ENCODE measurements at places on chromosomes 7 and 10.

GRCh38 chr10:90937645-90938258, 16.9 kb upstream of the ANKRD1 start:
- DNase-seq, result no peak

GRCh38 chr7:28627263-28627653, 214.9 kb downstream of the CREB5 start:
- DNase-seq, result no peak

- DNase-seq, result no peak
These were observed 139.3 kb upstream of the TCF7L2 start for GRCh38 chr10:112810711-112811151.

DNA sequence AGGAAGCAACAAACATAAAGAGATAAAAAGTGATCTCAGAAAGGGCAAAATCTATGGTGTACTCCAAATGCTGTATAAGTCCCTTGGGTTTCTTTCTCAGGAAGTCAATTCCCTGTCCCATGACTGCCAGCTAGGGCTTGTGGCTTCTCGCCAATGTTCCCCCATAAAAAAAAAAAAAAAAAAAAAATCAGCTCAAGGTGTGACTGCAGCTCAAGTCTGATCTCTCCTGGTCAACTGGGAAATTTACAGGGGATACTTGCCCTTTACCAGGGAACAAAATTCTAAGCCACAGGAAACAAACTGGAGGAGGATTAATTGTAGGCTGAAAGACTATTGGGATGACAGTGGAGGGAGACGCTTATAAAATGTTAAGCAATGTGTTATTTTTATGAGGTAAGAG, 76.0 kb downstream of the PCGF5 start:
- no peak for DNase-seq

- DNase-seq, result no peak
These were observed 27.4 kb upstream of the GRID1 start for GRCh38 chr10:86393862-86394455.

- DNase-seq, result no peak
These were observed 11.1 kb downstream of the PKD1L1 start for GRCh38 chr7:47937065-47937687.

DNA sequence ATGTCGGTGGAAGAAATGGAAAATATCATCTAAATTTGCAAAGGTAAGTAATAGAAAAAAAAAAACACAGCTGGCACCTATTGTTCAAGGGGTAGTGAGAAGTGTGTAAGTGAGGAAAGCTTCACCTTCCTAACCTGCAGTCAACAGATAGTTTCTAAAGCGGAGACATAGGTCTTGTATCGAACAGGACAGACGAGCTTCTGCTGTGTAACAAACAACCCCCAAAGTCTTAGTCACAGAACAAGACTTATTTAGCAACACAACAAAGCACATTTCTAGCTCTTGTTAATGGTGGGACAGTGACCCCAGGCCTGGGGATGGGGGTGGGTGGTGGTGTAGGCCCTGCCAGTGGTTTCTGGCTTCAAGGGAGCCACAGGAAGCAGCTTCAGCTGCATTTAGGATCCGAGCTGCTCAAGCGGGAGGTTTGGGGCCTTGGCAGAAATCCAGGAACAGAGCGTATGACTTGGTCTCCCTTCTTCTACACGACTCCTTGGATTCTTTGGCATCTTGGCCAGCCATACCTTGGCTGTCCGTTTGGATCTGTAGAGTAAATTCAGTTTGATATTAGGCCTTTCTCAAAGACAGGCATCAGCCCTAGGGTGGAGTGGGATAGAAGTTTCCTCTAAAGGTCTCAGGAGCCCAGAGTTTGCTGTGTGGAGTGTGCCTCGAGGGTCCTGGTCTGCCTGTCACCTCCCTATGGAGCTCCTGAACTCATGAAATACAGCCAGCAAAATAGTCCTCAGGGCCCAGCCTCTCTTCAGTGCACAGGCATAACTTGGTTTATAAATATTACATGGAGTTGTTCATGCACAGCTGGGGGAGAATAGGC, 56.9 kb upstream of the SHH start:
- no peak for DNase-seq

DNA sequence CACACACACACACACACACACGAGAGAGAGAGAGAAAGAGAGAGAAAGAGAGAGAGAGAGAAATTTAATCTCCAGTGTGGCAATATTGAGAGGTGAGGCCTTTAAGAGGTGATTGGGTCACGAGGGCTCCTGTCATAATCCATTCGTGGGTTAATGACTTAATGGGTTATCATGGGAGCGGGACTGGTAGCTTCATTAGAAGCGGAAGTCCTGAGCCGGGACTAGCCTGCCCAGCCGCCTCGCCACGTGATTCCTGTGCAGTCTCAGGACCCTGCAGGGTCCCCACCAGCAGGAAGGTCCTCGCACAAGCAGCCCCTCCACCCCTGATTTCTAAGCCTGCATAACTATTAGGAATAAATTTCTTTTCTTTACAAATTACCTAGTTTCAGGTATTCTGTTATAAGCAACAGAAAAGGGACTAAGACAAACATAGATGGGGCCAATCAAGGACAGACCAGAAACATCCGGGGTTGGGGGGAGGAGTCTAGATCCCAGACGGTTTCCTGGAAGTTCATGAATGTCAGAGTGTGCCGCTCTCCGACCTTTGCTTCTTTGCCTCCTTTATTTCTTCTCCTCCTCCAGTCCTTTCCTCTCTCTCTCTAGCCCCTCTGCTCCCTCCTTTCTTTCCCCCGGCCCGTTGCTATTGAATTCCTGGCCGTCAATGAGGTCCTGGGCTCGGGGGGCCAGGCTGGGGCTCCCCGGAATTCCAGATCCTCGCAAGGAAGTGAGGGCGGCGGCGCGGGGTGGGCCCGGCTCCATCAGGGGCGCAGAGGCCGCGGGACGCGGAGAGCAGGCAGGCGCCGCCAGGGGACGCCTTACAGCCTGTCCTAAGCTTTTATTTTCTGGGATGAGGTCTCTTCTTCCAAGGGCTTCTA, 146.8 kb downstream of the CYP26A1 start:
- DNase-seq, result no peak

DNA sequence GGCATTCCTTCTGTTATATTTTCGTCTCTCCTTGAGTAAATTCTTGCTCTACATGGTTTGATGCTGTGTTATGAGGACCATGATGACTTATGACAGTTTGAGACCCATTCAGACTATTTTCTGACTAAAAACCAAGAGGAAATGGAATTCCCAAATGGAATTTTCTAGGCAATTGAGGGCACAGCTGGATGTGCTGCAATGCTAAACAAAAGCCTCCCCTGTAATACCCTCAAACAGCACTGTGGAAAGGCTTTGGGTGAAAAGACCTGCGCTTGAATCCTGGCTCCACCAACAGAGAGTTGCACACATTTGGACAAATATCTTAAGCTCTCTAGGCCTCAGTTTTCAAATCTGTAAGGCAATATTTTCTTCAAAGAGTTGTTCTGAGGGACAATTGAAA, 129.1 kb downstream of the PRKG1 start:
- DNase-seq, result no peak

- DNase-seq, result peak; percentile 7
These were observed 26.8 kb downstream of the GOT1 start for GRCh38 chr10:99403674-99404073.

GRCh38 chr7:10845225-10845624, 128.4 kb upstream of the PHF14 start:
- DNase-seq, result no peak

- DNase-seq, result peak; percentile 21
These were observed 19.6 kb upstream of the GPR37 start for GRCh38 chr7:124784879-124785818.

DNA sequence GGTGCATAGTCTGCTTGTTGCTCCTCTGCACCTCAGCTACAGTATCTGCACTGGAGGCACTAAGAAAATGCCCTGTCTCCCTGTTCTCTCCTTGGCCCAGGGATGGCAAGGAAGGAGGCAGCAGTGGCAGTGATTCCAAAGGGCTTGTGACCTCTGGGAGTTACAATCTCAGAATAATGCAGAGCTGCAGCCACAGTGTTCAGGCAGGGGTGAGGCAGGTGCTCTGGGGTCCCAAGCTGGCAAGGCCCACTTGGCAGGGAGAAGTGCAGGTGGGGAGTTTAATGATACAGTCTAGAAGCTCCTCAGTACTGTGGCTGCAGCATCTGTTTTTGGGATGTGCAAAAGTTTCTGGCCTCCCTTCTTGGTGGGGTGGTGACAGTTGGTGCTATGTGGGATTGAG, 456.4 kb downstream of the CCSER2 start:
- DNase-seq, result no peak

DNA sequence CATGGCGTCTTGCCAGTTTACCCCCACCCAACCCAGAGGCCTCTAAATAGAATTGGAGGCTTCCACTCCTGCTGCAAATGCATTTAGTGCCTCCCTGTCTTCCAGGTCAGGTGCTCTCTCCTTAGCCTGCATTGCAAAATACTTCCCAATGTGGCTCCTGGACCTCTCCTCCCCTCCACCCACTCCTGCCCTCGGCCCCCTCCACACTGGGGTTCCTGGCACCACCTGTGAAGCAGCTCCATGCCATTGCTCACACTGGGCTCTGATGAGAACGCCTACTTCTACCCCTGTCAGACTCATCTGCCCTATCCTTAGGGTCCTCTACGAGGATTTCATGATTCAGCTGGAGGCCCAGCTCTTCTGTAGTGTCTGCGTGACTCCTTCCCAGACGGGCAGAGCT, 37.4 kb downstream of the C10orf120 start:
- DNase-seq, result no peak

- no peak for DNase-seq
These were observed 19.1 kb downstream of the DENND2A start for GRCh38 chr7:140621401-140622021.

DNA sequence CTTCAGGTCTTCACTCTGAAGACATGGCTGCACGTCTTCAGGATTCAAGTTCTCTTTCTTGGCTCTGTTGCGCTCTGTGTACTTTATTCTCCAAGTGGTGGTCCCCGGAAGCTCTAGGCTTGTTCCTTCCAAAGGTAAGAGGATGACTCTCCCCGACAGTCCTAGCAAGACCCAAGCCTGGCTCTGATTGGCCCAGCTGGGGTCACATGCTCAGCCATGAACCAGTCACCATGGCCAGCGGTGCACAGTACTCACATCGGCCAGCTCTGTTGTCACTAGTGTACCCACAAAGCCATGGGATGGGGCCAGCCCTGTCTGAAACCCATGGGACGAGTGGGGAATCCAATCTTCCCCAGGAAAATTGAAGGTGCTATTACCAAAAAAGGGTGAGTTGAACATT, 5.2 kb upstream of the C7orf33 start:
- DNase-seq, result no peak

- peak; percentile 35 for DNase-seq
These were observed 233.6 kb downstream of the SNX13 start for GRCh38 chr7:17706734-17707133.

- DNase-seq, result peak; percentile 86
These were observed 29.8 kb downstream of the MTURN start for GRCh38 chr7:30164567-30164966.

GRCh38 chr7:123871998-123872867, 27.3 kb downstream of the HYAL4 start:
- DNase-seq, result peak; percentile 59

- no peak for DNase-seq
These were observed 765.9 kb downstream of the LRMDA start for GRCh38 chr10:76197293-76197692.

DNA sequence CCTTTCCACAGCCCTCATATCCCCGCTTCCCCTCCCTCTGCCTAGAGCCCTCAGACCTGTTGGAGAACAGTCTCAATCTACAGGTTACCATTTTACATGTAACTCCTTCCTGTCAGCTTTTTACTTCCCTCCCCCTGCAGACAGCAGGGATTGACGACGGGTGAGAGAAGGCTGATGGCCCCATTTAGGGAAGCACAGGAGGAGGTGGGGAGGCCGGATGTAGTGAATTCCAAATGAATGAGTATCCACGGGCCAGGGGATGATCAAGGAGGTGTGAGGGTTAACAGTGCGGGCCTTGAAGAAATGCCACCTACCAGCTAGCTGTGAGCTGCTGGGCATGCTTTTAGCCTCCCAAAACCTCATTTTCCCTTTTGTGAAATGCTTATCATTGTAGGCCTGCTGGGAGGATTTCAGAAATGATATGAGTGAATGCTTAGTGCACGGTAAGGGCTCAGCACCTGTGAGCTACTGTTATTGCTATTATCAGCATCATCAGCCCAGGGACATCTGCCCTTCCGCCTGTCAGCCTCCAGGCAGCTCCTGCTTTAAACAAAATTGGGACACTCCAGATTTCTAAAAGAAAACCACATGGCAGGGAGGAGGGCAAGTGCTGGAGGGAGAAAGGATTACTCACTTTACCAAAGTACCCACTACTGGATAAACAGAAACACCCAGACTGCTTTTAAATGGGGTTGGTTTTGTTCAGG, 6.5 kb upstream of the NANOS1 start:
- no peak for DNase-seq

- DNase-seq, result no peak
These were observed 114.1 kb upstream of the PDLIM1 start for GRCh38 chr10:95404864-95405263.

GRCh38 chr10:86048973-86049372, 317.6 kb downstream of the GRID1 start:
- peak; percentile 45 for DNase-seq

DNA sequence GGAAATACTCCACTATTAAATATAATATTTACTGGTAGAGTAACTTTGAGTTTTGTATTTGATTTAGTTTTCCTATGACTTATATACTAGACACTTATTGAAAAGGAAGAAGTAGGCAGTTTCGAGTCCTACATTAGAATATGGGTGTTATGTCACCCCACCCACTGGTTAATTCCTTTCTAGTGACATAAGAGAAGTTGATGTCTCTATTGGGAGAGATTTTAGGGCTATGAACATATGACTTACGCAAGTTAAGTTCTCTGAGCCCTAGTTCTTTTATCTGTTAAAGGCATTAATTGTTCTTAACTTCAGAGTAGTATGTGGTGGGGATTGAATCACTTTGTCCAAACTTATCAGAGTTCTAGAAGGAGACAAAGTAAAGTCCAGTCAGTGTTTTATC, 30.5 kb downstream of the CPED1 start:
- peak; percentile 96 for DNase-seq

DNA sequence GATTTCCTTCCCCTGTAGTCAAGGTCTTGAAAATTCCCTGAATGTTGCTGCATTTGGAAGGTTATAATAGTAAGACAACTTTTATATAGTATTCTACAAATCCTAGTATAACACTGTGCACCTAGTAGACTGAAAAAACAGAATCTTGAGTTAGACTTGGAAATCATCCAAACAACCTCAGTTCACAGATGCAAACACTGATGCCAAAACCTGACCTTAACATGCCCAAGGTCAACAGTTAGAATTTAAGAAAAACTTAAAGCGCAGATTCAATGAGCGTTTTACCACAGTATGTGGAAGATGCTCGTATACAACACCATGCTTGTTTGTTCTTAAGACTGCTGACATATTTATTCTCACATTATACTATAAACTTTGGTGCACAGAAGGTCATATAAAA, 3.0 kb downstream of the PIP4K2A start:
- no peak for DNase-seq

GRCh38 chr7:50798126-50798525, 15.4 kb upstream of the GRB10 start:
- DNase-seq, result no peak
